ENCODE measurements at places on chromosomes 13 and 19. TPM values are rescaled to one million over a fixed set of nuclear protein-coding genes. Genes with fewer than 3 reads are reported as not detected.

RNF113B gene
- total RNA-seq = not detected

CD177 gene
- not detected for total RNA-seq

ZIC2 gene
- not detected for total RNA-seq

ZNF524 gene
- 17.9 TPM for total RNA-seq

EFNB2 gene
- 0.64 TPM for total RNA-seq

SPRED3 gene
- total RNA-seq = 2.1 TPM

SHANK1 gene
- 4.7 TPM for total RNA-seq
